ENCODE measurements at places on chromosomes 5 and 9.
A peak's percentile ranks its signal among the peaks of the same experiment; 100 is the strongest.

GRCh38 chr5:82748688-82749460 is 328.3 kb downstream of the TMEM167A start:
- no peak for DNase-seq

GRCh38 chr9:114779352-114779845 is 26.4 kb downstream of the TNFSF15 start:
- peak; percentile 10 for DNase-seq

- DNase-seq, result no peak
Observed at GRCh38 chr5:171914726-171915338, 91.6 kb downstream of the FBXW11 start.

- no peak for DNase-seq
Observed at GRCh38 chr9:96253059-96253696, 48.8 kb downstream of the HSD17B3 start.

DNA sequence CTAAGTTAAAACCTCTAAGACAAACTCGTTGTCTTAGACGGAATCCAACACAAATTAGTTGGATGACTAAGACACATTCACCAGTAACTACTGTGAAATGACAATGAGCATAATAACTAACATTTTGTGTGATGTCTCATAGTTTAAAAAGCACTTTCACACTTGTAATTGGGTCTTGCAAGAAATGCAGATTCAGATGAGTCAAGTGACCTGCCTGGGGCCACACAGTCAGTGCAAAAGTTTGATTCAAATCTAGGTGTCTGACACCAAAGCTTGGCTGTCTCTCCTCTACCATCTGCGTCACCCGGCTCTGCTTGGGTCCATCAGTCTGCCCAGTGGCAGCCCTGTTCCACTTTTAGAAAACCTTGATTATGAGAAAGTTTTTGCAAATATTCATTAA is 143.7 kb downstream of the TTLL11 start:
- no peak for DNase-seq

- no peak for DNase-seq
Observed at GRCh38 chr5:169667896-169668674, 31.0 kb downstream of the DOCK2 start.

GRCh38 chr5:139149477-139150199 is 48.5 kb downstream of the SIL1 start:
- no peak for DNase-seq

DNA sequence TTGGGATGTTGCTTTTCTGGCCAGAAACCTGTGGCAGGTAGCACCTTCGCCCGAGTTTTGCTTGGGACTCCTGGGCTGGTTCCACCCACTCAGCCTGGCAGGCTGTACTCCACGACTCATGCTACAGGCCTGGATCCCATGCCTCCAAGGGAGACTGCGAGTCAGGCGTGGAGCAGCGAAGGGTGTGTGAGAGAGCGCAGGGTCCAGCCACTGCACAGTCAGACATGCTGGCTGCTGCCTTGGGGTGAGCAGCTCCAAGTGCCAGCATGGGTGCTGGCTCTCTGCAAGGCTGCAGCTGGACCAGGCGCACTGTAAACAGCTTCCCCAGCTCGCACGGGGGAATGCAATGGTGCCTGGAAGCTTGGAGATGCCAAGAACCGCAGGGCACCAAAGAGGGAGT is 249.6 kb upstream of the EDIL3 start:
- DNase-seq, result no peak

DNA sequence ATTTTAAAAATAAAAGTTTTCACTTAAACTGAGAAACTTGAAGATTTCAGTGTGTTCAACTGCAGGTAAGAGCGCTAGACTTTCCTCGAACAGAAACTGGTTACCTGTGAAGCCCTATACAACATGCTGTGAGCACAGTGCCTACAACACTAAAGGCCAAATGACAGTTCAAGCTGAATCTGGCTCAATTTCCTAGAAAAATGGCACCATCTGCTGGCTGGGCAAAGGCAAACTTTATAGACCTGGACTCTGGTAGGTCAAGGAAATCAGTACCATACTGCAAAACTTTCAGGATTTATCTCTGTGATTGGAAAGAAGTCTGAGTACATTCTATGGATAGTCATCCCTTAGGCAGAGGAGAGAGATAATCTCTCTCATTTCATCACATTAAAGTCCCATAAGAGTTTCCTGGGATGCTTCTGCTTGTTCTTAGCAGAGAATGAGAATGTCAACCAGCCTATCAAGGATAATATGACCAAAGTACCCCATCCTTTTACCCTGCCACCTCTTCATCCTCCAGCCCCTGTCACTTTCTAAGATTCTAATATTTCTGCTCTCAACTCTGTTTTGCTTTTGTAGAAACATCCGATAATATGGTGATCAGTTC is 31.8 kb upstream of the FOXB2 start:
- peak; percentile 38 for DNase-seq

GRCh38 chr9:3088219-3088618 is 244.3 kb upstream of the PUM3 start:
- no peak for DNase-seq

DNA sequence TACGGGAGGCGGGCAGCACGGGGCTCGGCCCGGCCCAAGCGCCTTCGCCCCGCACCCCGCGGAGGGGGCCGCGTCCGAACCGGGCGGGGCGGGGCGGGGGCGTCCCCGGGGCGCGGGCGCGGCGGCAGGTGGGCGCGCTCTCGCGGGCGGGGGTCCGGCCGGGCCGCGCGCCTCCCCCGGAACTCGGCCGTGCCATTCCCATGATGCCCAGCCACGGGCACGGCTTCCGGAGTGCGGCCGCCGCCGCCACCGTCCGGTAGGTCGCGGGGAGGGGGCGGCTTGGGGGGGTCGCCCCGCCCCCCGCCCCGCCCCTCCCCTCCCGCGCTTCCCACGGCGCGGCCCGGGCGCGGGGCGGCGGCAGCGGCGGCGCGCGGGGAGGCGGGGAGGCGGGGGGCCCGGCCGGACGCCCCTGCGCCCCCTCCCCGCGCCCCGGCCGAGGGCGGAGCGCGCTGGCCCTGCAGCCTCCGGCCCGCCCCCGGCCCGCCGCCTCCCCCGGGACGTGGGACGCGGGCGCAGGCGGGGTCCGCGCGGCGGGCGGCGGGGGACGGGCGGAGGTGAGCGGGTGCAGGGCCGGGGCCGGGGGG is at the start of gene PPP1R26:
PPP1R26 (plus strand) TSS at position 314 of the 584 bp plus-strand sequence. CDS start 4,729 bp downstream, outside the sequence.
- DNase-seq, result no peak

DNA sequence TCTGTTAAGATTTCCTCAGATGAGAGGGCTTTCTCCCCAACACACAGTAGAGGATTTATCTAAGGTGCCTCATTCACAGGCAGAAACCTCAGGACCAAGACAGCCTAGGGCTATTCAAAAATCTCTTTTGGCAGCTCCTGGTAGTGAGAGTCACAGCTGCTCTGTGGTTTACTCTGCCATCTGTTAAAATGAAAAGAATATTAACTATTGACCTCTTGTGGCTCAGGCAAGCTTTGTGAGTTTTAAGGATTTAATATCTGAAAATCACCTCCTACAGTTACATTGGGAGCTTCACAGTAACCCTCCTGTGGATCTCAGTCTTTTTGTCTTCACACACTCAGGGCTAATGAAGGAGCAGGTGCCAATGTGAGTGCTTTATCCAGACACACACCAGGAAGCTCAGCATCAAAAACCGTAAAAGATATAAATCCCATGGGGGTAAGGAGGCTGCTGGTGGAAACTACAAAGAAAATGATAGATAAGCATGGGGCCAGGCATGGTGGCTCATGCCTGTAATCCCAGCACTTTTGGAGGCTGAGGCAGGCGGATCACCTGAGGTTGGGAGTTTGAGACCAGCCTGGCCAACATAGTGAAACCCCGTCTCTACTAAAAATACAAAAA is 29.7 kb downstream of the PPP1R2B start:
- no peak for DNase-seq

DNA sequence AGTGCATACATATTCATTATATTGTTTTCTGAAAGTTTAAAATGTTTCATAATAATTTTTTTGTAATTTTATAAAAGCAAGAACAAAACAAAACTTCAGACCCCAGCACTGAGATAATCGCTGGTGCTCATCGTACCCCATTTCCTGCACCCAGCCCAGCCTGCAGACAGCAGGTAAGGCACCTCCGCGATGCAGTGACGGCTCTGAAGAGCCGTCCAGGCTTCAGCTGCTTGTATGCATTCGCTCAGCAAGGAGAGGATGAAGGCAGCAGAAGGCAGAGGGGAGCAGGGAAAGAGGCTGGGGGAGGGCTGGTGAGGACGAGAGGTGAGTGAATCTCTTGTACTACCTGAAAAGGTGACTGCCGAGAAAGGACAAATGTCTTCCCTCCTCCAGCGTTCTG is 153.5 kb downstream of the TTLL11 start:
- no peak for DNase-seq

- DNase-seq, result peak; percentile 60
Observed at GRCh38 chr5:32531885-32532520, 53.4 kb upstream of the SUB1 start.

Measured in Panc1 (cell line).